Cardiac muscle cell (in vitro differentiated cells and primary cell): ENCODE measurements at places on chromosomes 2 and 18.

- H3K27ac ChIP-seq = no peak overlapping the region
- H3K4me1 ChIP-seq = no peaks in the 10 kb centered on the region
- no peaks in the 10 kb centered on the region for H3K36me3 ChIP-seq
- no peak for DNase-seq
Measured at GRCh38 chr2:148623086-148623485, 21.5 kb upstream of the EPC2 start.

DNA sequence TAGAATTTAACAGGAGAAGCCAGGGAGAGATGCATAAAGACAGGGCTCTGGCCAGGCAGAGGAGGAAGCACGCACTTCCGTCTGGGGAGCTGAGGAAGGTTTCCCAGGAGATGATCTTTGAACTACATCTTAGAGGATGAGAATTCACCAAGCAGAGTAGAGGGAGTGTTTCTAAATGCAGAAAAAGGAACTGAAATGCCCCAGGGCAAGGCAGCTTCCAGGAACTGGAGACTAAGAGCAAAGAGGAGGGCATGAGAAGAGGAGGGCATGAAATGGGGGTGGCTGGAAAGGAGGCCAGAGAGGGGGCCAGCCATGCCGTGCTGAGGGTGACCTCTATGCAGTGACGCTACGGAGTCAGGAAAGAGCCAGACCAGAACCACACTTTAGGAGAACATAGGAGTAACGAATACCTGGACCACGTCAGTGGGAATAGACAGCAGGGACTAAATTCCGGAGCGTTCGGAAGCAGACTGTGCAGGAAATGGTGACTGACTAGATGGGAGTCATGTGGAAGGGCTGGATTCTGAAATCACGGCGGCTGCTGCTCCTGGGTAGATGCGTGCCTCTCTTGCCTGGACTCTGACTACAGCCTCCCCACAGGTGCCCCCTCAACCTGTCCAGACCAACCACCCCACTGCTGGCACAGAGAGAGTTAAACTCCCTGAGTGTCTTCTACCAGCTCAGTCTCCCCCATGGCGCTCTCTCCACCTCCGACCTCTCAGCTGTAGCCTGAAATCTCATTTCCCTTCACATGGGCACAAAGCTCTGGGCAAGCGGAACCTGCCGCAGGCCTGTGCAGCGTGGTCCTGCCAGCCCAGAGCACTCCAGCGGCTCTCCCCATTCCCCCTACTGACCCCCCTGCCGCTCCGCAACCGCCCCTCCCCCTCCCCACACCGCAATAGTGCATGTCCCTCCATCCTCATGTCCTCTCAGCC is 87.0 kb upstream of the RTN4 start:
- no peak overlapping the region for H3K4me3 ChIP-seq
- no peak for DNase-seq
- peaks cover 24% of the 10 kb centered on the region for H3K4me1 ChIP-seq
- no peaks in the 10 kb centered on the region for H3K36me3 ChIP-seq
- no peak overlapping the region for H3K27ac ChIP-seq
- no peaks in the 10 kb centered on the region for H3K27me3 ChIP-seq

DNA sequence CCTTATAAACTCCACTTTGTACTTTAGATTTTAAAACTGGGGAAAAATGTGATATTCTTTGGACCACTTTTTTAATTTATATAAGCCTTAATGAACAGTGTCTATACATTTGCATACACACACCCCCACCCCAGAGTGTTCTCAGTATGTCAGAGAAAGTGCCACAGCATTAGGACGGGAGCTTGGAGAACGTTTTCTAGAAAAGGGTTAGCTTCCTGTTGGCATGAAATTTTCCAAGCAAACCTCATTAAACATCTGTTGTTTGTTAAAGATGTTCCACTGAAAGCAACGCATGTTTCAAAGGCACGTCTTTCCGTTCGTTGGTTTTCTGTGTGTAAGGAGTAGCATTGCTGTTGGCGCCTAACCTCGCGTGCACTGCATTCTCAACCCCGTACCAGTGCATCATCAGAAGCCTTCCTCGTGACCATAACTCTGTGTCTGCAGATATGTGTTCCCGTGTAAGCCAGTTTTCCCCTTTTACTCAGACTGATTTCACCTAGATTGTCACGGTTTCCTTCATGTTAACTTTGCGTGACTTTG is 228.5 kb downstream of the ALPK2 start:
- H3K4me3 ChIP-seq = no peak overlapping the region
- DNase-seq = peak; percentile 18
- H3K27ac ChIP-seq = no peak overlapping the region
- peaks cover 9% of the 10 kb centered on the region for H3K36me3 ChIP-seq
- H3K4me1 ChIP-seq = peaks cover 17% of the 10 kb centered on the region

GRCh38 chr2:223075301-223076270 is 23.6 kb downstream of the KCNE4 start:
- no peak for DNase-seq
- no peaks in the 10 kb centered on the region for H3K4me1 ChIP-seq
- no peaks in the 10 kb centered on the region for H3K36me3 ChIP-seq
- H3K27me3 ChIP-seq = no peaks in the 10 kb centered on the region
- no peak overlapping the region for H3K4me3 ChIP-seq

GRCh38 chr2:232505856-232506255 is 14.3 kb upstream of the PRSS56 start:
- no peak for DNase-seq
- no peak overlapping the region for H3K4me3 ChIP-seq
- H3K27me3 ChIP-seq = peaks cover 36% of the 10 kb centered on the region
- peaks cover 21% of the 10 kb centered on the region for H3K4me1 ChIP-seq
- no peak overlapping the region for H3K27ac ChIP-seq

GRCh38 chr2:40304340-40304739 is 147.6 kb downstream of the SLC8A1 start:
- no peaks in the 10 kb centered on the region for H3K27me3 ChIP-seq
- H3K4me3 ChIP-seq = no peak overlapping the region
- no peaks in the 10 kb centered on the region for H3K36me3 ChIP-seq
- peaks cover 33% of the 10 kb centered on the region for H3K4me1 ChIP-seq

DNA sequence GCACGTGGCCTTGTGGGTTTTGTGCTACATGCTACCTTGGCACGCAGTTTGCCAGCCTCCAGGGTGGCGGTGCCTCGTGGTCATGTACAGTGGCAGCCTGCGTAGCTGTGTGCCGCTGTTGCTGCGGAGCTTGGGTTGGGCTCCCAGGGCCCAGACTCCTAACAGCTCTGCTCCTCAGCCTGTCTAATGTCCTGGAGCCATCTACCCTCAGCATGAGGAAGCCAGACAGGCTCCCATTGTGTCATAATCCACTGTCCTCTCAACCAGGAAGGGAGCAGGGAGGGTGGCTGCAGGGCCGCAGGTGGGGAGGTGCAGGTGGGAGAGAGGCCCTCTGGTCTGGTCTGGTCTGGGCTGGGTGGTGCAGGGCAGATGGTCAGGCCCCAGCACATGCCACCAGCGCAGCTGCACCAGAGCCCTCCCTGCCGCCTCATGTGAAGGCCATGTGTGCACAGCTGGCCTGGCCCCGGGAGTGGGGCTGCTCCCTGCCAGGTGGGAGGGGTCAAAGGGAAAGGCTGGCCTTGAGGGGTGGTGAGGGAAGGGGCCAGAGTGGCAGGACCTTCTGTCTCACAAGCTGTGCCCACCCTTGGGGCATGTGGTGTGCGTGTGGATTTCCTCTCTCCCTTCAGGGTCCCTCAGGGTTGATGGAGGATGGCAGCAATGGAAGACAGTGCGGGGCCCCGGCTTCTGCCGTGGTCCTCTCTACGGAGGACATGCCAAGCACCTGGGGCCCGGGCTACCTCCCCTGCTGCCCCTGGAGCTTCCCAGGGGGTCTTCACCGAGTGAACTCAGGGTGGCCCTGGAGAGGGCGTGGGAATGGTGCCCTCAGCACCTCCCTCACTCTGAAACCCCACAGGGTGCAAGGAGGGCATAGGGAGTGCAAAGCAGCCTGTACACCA is 4.8 kb downstream of the ATOH8 start:
- no peak overlapping the region for H3K27ac ChIP-seq
- peaks cover 29% of the 10 kb centered on the region for H3K27me3 ChIP-seq
- peaks cover 5% of the 10 kb centered on the region for H3K4me1 ChIP-seq
- H3K36me3 ChIP-seq = no peaks in the 10 kb centered on the region

DNA sequence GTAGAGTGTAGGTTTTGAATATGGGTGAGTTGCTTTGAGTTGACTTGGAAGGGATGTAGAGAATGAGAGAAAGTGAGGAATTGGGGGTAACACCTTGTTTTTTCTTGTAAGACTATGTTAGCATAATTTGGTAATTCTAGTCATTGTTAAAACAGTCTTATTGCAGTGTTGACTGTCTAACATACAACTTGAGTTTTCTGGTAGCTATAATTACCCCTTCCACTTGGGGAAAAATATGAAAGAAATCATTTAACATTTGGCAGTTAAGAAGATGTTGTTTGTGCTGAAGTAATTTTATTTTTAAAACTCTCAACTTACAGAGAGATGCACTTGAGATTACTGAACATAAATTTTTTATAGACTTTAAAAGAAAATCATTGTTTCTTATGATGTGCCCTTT is 108.2 kb downstream of the COMMD1 start:
- peaks cover 10% of the 10 kb centered on the region for H3K4me1 ChIP-seq
- H3K4me3 ChIP-seq = no peak overlapping the region
- no peaks in the 10 kb centered on the region for H3K36me3 ChIP-seq
- no peaks in the 10 kb centered on the region for H3K27me3 ChIP-seq
- no peak for DNase-seq

DNA sequence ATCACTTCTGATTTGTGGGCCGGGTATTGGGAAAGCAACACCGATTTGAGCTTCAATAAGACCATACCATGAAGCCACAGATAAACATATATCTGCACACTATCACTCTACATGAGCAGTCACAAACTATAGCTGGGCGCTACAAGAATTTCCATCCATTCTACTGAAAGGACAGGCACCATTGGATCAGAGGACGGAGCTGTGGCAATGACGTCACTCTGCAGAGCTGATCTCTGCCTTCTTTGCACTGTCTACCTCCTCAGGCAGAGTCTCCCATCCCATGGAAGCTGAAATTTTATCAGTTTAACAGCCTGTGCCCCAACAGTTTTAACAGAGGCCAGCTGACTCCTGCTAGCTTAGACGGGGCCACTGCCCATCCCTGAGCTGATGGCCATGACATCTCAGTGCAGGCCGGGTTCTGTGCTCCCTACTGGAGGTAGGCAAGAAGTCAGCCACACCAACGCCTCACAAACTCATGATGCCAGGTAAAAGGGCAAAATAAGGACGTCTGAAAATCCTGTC is 389.6 kb upstream of the SALL3 start:
- no peak overlapping the region for H3K4me3 ChIP-seq
- no peak for DNase-seq

- H3K36me3 ChIP-seq = no peaks in the 10 kb centered on the region
- no peaks in the 10 kb centered on the region for H3K27me3 ChIP-seq
- no peak overlapping the region for H3K27ac ChIP-seq
- no peaks in the 10 kb centered on the region for H3K4me1 ChIP-seq
- no peak for DNase-seq
Measured at GRCh38 chr2:150903461-150903860, 358.2 kb downstream of the RBM43 start.

DNA sequence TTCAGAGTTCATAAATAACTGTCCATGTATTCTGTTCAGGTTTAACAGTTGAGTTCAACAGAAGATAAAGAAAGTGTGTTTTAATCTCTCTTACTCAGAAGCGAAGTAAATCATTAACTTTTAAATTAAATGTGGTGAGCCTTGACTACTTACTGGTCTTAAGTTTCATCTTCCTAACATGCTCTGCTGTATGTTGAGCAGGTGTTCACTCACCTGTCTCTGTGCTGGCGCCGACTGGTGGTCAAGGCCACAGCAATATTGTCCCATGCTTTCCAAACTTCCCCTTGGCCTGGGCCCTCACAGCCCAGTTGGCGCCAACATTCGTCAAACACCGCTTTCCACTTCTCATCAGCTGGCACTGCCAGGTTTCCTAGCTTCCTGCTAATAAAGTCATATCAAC is 17.0 kb upstream of the MPP4 start:
- DNase-seq = no peak
- no peak overlapping the region for H3K4me3 ChIP-seq
- no peaks in the 10 kb centered on the region for H3K27me3 ChIP-seq
- no peak overlapping the region for H3K27ac ChIP-seq
- H3K4me1 ChIP-seq = no peaks in the 10 kb centered on the region

DNA sequence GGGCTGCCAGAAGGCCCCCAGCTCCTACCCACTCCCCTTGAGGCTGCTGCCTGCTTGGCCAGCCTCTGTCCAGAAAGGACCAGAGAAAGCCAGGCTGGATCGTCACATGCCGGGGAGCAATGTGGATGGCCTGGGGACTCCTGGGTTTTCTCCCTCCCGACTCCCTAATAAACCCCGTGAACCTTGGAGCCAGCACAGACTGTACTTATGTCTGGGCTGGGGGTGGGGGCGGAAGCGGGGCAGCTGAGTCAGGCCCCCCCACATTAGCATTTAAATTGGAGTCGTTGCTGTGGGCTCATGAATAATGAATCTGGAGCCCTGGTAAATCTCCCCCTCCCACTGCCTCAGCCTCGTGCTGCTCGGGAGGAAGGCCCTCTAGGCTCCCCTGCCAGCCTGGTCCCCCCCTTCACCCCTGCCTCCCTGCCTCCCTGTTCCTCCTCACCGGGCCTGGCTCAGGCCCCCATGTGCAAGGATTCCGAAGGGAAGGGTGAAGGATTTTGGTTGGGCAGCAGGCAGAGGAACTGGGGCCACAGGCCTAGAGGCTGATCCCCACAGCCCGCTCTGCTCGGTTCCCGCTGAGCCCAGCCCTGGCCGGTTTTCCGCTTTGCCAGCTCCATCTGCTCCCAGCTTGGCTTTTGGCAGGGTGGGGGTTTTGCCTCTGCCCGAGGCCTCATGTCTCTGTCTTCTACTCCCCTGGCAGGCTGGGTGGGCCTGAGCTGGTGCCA is 7.3 kb upstream of the ASIC4 start:
- peaks cover 26% of the 10 kb centered on the region for H3K4me1 ChIP-seq
- H3K27me3 ChIP-seq = no peaks in the 10 kb centered on the region
- no peak overlapping the region for H3K4me3 ChIP-seq
- DNase-seq = no peak
- no peak overlapping the region for H3K27ac ChIP-seq

- no peaks in the 10 kb centered on the region for H3K27me3 ChIP-seq
- H3K4me1 ChIP-seq = no peaks in the 10 kb centered on the region
- H3K27ac ChIP-seq = no peak overlapping the region
- no peak overlapping the region for H3K4me3 ChIP-seq
- H3K36me3 ChIP-seq = no peaks in the 10 kb centered on the region
- DNase-seq = no peak
Measured at GRCh38 chr2:179543361-179543901, 278.8 kb upstream of the SESTD1 start.

- no peaks in the 10 kb centered on the region for H3K4me1 ChIP-seq
- DNase-seq = peak; percentile 41
- H3K27me3 ChIP-seq = no peaks in the 10 kb centered on the region
- H3K36me3 ChIP-seq = no peaks in the 10 kb centered on the region
- H3K4me3 ChIP-seq = no peak overlapping the region
Measured at GRCh38 chr18:30971338-30971956, 71.1 kb downstream of the DSC3 start.

GRCh38 chr18:4433717-4434116 is 21.4 kb downstream of the DLGAP1 start:
- no peak overlapping the region for H3K27ac ChIP-seq
- no peaks in the 10 kb centered on the region for H3K4me1 ChIP-seq
- no peak overlapping the region for H3K4me3 ChIP-seq
- H3K36me3 ChIP-seq = no peaks in the 10 kb centered on the region
- H3K27me3 ChIP-seq = no peaks in the 10 kb centered on the region

GRCh38 chr2:118309946-118310680 is 221.8 kb downstream of the INSIG2 start:
- peak; percentile 47 for DNase-seq
- no peaks in the 10 kb centered on the region for H3K27me3 ChIP-seq
- no peak overlapping the region for H3K27ac ChIP-seq
- H3K4me1 ChIP-seq = no peaks in the 10 kb centered on the region
